T1000 (cell line): ENCODE measurements at places on chromosomes 7 and 10.

DNA sequence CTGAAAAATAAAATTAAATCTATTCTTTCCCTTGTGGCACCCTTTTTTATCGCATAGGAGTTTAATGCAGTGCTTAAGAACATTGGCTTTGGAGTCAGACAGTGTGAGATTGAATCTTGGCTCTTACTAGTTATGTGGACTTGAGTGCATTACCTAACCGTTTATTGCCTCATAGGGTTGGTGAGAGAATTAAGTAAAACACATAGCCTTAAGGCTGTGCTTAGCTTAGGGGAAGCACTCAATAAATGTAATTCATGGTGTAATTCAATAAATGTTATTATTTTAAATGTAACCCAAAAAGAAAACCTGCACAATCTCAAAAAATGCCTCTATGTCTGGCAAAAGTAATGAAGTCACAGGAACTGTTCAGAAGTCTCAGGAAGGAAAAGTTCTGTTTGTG is 2.7 kb downstream of the STK17A start:
- DNase-seq, result no peak

GRCh38 chr10:88525371-88526069 is 57.6 kb downstream of the RNLS start:
- DNase-seq, result peak; percentile 55

DNA sequence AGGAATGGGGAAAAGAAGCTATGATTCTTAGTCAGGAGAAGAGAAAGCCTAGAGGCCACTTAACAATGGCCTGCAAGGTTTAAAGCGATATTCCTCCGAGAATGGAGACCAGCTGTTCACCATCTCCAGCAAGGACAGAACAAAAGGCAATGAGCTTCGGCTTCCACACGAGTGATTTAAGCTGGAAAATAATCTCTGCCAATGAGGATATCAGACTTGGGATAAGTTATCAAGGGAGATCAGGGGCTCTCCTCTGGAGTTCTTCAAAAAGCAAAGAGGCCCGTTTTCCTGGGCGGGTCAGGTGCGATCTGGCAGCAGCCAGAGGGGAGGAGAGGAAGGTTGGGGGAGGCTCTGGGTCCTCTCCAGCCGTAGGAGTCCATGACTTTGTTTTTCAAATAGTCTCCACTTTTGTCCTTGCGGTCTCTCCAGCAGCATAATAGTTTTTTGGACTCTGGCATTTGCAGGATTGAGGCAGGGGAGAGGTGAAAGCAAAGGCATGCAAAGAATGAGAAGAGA is 211.3 kb downstream of the SKIDA1 start:
- DNase-seq, result no peak

GRCh38 chr10:129094861-129095260 is 372.2 kb upstream of the MGMT start:
- DNase-seq, result no peak

DNA sequence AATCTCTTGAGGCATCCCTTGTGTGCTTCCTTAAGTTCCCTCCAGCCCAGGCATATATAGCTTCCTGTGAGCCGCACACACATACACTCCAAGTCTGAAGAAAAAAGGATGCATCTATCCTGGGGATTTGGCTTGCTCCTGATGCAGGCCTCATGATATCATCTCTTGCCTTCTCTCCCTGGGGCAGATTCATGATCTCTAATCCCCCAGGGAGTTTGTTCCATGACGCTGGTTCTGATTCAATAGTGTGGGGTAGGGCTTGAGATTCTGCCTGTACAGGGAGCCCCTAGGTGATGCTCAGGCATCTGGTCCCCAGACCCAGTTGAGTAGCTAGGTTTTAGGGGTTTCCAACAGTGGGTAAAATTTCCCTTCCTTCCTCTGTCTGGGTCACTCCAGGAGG is 1.5 kb downstream of the PON1 start:
- DNase-seq, result peak; percentile 47

DNA sequence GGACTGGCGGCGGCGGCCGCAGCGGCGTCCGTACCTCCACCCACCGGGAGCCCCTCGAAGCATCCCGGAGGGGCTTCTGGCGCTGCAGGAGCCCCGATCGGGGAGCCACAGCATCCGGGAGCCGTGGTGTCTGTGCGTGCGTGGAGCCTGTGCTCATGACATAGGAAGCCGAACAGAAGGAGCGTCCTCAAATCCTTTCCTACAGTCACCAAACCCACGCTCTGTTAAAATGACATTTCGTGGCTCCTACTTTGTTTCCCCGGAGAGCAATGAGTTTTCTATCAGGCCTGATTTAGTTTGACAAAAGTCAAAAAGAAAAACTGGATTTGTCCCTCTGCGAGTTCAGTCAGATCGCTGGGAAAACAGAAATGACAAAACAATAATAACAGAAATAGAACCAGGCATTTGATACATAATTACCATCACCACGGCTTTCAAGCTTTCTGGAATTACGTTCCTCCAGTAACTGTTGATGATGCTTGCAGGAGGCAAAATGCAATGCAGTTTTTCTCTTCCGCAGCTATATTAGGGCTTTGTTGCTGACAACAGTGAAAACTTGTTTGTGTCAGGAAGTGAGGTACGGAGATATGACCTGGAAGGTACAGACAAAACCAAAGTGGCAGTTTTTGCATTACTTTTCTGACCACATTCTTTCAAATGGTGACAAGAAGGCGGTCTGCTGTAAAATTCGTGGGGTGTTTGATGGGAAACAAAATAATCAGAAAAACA is 219.3 kb upstream of the MKLN1 start:
- no peak for DNase-seq

DNA sequence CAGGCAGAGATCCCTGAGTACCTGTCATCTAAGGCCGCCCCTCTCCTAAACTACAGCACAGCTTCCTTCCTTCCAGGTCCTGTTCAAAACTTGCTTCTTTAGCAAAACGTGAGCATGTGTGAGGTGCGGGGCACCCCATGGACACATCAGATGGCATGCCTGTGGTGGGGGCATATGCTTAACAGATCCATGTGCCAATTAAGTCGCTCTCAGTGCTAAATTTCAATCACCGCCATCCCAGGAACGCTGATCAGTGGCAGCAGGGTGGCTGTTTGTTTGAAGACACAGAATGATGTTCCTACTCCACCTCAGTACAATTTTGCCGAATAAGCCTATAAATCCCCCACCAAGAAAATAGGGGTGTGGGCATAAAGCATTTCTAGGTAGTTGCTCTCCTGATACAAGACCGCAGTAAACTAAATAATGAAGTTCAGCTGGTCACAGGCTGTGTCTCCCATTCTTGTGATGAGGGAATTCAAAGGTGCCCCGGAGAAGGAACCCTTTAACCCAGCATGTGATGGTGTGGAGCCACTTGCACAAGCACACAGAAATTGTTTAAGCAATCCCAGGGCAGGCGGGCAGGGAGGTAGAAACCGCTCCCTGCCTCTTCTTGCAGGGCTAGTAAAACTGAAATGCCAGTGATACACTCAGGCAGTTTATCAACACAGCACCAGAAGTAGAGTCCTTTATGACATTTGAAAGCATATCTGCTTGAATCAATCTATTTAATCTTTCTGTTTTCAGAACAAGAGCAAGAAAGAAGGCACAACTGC is 205.7 kb downstream of the SORCS1 start:
- DNase-seq, result no peak

- DNase-seq, result no peak
Observed at GRCh38 chr10:123999956-124000615, 93.3 kb downstream of the CHST15 start.

GRCh38 chr10:10975647-10976046 is 42.0 kb upstream of the CELF2 start:
- DNase-seq, result no peak

GRCh38 chr7:126689037-126689436 is 563.7 kb downstream of the GRM8 start:
- peak; percentile 14 for DNase-seq

DNA sequence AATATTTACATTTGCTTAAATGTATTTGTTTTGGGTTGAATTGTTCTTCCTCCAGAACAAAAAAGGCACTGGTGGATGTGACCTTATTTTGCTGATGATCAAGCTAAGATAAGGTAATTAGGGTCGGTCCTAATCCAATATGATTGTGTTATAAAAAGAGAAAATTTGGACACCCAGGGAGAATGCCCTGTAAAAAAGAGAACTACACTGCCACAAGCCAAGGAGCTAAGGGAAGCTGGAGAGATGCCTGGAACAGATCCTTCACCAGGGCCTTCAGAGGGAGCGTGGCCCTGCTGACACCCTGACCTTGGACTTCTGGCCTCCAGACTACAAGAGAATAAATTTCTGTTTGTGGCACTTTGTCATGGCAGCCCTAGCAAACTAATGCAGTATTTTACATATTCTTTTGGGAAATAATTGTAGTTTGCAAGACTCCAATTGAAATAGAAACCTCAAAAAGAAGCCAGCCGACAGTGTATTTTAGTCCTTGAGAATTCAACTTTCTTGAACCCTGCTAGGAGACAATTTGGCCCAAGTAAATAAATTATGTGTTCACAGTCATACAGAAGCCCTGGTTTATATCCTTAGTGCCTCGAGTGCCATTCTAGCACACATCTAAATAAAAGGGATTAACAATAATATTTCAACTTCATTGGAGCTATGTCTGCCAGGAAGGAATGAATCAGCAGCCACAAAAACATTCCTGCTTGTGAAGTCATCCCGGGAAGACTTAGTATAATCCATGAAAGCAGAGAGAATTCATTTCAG is 164.6 kb downstream of the PKD1L1 start:
- peak; percentile 35 for DNase-seq

DNA sequence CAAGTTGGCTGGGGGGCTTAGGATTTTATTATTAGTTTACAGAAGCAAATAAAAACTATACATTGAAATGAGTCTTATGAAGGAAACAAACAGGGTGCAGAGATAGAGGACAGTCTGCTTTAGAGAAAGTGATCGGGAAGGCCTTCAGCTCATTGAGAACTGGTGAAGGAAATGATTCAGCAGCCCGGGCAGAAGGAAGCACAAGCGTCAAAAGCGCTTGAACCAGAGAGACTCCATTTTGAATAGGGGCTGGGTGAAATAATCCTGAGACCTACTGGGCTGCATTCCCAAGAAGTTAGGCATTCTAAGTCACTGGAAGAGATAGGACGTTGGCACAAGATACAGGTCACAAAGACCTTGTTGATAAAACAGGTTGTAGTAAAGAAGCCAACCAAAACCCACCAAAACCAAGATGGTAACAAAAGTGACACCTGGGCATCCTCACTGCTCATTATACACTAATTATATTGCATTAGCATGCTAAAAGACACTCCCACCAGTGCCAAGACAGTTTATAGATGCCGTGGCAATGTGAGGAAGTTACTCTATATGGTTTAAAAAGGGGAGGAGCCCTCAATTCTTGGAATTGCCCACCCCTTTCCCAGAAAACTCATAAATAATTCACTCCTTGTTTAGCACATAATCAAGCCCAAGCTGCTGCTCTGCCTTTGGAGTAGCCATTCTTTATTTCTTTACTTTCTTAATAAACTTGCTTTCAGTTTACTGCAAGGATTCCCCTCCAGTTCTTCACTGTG is 83.1 kb upstream of the MPP7 start:
- DNase-seq, result no peak

- no peak for DNase-seq
Observed at GRCh38 chr10:20166096-20166675, 350.0 kb downstream of the PLXDC2 start.

DNA sequence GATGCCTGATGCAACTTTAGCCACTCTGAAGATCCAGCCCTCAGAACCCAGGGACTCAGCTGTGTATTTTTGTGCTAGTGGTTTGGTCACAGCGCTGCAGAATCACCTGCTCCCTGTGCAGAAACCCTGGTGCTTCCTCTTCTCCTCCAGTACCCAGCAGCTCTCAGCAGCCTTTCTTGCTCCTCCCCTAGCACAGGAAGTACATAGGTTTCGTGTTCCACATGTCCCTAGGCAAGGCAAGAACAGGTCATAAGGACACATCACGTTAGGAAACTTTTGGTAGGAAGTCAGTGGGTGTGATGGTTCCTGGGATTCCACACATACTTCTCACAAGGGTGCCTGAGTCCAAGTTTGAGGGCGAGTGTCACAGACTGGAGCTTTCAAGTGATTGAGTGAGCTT is 167.9 kb upstream of the PRSS1 start:
- no peak for DNase-seq
